CD4-positive, alpha-beta T cell treated with Interleukin-15 for 4 hours (primary cell): ENCODE measurements at places on chromosomes 4 and X.
A peak's percentile ranks its signal among the peaks of the same experiment; 100 is the strongest.

- DNase-seq, result no peak
Measured at GRCh38 chr4:168924667-168925066, 85.4 kb downstream of the CBR4 start.

DNA sequence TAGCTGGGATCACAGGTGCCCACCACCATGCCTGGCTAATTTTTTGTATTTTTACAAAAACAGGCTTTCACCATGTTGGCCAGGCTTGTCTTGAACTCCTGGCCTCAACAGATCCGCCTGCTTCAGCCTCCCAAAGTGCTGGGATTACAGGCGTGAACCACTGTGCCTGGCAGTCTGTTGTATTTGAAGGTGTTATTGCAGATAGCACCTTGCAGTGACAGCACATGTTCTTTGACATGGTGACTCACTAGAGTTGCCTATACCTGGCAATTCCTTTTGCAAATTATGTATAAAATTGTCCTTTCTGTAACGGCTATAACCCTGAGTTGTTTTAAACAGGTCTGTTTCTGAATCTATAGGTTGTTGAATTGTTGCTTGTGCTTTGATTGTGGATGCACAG, 7.9 kb downstream of the OGT start:
- DNase-seq, result no peak

GRCh38 chr4:24686866-24687692, 102.7 kb upstream of the DHX15 start:
- DNase-seq, result peak; percentile 7

- no peak for DNase-seq
Measured at GRCh38 chr4:40829586-40829985, 79.8 kb downstream of the NSUN7 start.

- DNase-seq, result no peak
Measured at GRCh38 chr4:184265546-184266351, 48.1 kb upstream of the ENPP6 start.

GRCh38 chr4:103497692-103498091, 222.1 kb downstream of the TACR3 start:
- no peak for DNase-seq

DNA sequence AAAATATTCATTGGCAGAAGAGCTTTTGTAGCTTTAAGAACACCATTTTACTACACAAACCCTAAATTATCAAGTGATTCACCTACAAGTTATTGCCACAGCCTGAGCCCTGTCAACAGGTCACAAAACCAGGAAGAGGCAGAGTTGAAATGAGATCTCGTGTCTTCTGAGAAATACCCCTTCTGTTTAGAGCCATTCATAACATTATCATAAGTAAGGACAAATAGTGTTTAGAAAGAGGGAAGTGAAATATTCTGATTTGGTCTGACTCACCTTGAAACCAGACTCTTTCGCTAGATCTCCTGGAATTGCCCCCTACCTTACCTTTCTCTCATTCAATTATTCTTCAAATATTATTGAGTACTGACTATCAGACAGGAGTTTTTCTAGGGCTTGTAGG, 5.9 kb downstream of the ETDB start:
- DNase-seq, result no peak

DNA sequence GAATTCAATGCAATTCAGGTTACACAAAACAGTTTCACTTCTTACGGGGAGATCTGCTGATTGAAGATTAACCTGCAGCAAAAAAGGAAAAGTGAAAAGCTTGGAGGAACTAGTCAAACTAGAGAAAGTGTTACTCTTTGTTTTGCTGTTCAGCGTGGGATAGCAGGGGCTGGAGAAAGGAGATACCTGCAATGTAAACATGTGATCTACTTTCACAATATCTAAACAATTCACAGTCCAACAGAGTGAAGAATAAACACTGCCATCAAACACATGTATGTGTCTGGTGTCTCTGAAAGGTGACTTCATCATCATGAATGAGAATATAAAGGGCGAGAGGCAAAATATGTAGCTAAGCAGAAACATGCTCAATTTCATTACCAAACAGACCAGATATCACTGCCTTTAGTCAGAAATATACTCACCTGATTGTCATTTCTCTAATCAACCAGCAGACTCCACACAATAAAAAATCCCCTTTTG, 26.4 kb downstream of the NIPAL1 start:
- no peak for DNase-seq

GRCh38 chr4:41136456-41136855, 77.9 kb downstream of the APBB2 start:
- DNase-seq, result no peak

DNA sequence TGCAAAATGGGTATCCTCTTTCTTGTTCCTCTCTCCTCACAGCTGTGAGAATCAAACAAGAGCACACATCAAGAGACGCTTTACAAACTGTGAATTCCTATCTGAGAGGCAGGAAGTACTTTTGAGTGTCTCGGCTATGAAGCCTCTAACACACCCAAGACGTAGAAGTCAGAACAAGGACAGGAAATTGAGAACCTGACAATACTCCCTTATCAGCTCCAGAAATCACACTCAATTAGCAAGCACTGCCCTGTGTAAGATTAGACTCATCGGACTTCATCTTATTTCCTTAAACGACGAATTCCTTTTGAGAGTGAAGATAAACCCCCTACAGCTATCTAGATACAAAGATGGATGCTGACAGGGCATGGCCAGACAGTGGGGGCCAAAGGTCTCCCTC, 50.7 kb upstream of the CRMP1 start:
- DNase-seq, result no peak

- no peak for DNase-seq
Measured at GRCh38 chr4:8263397-8263796, 6.2 kb upstream of the HTRA3 start.

DNA sequence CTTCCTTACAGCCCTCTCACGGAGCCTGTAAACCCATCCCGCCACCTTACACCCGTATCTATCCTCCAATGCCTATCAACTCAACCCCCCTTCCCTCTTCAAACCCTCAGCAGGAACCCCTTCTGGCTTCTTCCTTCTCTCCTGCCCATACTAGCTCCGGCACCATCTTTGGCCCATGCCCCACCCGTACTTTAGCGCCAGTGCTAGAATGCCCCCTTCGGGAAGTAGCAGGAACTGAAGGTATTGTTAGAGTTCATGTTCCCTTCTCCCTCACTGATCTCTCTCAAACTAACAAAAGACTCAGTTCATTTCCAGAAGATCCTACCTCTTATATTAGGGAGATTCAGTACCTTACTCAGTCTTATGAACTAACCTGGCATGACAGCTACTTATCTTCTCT, 2.7 kb upstream of the UGT2B15 start:
- no peak for DNase-seq

DNA sequence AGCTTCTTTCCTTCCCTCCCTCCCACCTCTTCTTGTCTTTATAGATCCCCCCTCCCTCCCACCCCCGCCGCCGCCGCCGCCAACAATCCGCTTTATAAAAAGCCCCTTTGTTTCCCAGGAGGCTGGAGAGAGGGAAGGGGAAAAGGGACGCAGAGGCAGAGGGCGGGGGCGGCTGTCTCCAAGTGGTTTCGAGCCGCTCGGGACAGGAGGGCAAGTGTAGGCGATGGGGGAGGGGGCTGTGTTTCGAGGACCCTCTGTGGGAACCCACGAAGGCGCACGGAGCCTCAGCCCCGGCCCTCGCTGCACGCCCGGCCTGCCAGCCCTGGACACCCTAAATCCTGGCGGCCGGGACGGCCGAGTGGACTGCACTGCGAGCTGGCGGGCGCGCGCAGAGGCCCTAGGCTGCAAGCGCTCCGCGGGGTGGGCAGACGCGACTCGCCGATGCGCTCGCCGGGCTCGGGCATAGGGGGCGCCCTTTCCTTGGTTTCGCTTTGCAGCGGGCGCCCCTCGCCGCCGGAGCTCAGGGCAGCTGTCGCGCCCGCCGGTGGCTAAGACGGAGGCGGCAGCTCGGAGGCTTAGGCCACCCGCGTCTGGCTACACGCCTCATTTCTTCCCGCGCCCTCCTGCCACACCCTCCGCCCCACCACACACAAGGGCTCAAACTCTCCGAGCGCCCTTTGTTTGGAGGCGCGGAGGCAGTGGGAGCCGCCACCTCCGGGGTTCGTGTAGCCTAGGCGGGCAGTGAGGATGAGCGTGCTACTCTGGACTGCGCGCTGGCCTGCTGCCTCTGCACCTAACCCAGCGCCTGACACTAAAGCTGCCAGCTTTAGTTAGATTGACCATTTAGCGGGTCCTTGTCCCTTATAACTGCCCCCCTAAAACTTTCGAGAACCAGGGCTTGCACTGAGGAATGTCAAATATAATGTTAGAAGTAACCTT, 2.2 kb downstream of the MAMLD1 start:
- DNase-seq, result peak; percentile 64

GRCh38 chr4:140342620-140343019, 30.8 kb upstream of the SCOC start:
- no peak for DNase-seq

GRCh38 chrX:144006811-144007210, 122.9 kb downstream of the UBE2NL start:
- no peak for DNase-seq

GRCh38 chrX:122004127-122004526, 956.7 kb downstream of the GLUD2 start:
- DNase-seq, result no peak

- no peak for DNase-seq
Measured at GRCh38 chrX:119501511-119502148, 33.4 kb downstream of the SLC25A5 start.

DNA sequence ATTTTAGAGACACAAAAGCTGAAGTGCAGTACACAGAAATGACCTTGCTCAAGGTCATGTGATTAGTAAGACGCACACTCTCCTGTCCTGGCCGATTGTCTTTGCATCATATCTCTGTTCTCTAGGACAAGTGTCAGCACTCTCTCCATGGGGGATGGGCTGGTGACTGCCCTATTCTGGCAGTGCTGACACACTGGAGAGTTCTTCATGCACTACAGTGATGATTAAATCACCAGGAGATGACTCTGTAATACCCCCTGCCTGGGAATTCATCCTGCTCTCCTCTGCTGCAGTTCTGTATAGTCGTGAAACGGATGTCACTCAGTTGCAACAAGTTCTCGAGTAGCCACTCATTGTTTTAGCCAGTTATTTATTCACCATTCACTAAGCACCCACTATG, 5.3 kb upstream of the SHISA3 start:
- DNase-seq, result no peak

- no peak for DNase-seq
Measured at GRCh38 chrX:131054906-131055305, 3.2 kb upstream of the ARHGAP36 start.

GRCh38 chrX:91122151-91122694, 312.4 kb upstream of the PABPC5 start:
- DNase-seq, result no peak

GRCh38 chrX:127764674-127765073, 287.5 kb downstream of the ACTRT1 start:
- DNase-seq, result no peak

DNA sequence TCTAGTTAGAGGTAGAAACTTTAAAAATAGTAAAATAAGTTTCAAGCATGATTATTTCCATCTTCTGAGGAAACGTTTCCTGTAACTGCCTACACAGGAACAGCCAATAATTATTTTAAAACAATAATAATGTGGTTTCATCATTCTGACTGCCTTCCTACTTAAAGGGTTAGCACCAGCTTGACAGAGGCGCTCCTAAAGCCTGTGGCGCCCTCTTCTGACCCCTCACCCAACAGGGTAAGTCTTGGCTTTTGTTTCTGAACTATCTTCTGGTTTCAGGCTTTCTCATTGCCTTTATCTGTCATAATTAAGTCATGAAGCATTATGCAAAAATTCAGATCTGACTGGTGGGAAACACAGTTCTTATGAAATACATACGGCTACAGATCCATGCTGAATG, 96.7 kb downstream of the ITM2A start:
- peak; percentile 78 for DNase-seq

GRCh38 chr4:54779036-54779435, 121.3 kb downstream of the KIT start:
- no peak for DNase-seq

DNA sequence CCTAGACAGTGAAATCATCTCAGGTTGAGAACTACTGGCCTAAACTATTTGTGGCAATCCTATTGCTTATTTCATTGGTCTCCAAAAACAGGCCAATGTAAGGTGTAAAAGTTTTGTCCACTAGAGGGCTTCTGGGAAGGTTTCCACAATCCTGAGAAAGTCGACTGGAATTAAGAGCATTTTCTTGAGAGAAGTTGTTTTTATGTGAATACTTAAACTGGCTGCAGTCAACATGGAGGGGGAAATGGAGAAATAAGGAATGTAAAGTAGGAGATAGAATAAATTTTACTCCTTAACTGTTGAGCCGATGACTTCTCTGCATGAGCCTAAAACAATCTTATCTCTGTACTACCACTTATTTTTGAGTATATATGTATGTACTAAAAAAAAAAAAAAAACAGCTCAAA, 11.0 kb upstream of the EIF4E start:
- DNase-seq, result peak; percentile 40
